DMS79 (cell line): ENCODE measurements at places on chromosomes 5 and 9.

DNA sequence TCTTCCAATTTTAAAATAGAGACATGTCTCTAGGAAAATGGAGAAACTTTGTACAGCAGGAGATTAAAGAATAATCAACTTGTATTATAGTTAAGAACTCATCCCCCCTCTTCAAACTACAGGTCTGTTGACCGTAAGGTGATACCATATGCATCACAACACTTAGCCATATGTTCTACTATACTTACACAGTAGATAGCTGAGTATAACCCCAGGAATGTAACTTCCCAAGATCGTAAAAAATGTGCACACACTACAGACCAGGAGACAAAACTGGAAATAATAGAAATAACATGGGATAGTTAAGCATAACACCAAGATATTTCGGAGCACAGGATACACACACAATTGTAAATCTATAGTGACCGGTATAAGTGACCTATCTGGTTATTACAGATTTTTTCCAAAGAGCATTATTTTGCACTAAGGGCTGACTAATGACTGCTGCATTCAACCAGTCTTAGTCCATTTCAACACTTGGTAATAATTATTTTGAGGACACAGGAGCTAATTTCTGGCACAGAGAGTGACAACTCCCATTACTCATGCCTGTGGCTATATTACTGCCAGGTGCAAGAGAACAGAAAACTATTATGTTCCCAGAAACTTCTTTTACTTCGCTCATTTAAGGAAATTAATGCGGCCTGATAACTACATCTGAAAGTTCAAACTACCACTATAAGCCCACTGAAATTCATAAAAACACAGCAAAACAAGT lies 15.4 kb upstream of the ZNF622 start:
- DNase-seq = no peak

DNA sequence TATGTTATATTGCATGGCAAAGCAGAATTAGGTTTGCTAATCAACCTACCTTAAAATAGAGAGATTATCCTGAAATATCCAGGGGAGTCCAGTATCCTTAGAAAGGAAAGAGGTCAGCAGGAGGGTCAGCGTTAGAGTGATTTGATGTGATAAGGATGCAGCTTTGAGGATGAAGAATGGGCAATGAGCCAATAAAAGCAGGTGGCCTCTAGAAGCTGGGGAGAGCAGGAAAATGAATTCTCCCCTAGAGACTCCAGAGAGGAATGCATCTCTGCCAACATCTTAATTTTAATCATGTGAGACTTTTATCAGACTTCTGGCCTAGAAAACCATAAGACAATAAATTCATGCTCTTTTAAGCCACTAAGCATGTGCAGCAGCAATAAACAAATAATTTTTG lies 65.7 kb upstream of the SYK start:
- peak; percentile 22 for DNase-seq

DNA sequence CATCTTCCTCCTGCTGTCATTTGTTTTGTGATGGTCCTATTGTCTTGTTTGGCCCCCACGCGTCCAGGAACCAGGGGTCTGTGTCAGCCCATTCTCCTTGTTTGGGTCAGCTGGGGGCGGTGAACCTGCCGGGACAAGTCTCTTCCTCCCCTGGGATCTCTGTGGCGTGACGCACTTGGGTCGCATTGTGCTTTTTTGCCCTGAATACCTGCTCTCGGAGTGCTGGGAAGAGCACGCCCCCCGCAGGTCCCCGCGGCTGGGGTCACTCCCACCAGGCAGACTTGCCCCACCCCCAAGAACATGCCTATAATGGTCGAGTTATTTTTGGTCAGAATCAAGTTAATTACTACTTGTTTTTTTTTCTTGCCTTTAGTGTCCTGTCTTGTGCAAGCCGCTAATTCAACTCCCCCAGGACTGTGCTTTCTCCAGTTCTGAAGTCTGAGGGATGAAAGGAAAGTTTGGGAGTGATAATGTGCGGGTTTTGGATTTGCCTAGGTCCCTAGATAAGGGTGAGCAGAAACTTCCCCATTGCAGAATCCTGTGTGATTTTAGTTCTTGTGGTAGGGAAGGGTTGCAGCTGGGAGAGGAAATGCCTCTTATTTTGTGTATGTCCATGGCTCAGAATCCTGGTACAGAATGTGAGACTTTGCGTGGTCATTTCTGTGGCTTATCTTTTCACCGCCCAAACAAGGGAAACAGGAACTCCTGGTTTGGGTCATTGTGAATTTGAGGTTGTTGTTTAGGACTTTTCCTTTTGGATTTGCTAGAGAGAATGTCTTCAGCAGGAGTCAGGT lies 789 bp downstream of the ACER2 start:
- peak; percentile 2 for DNase-seq

- no peak for DNase-seq
Observed at GRCh38 chr5:119435436-119436132, 16.7 kb upstream of the HSD17B4 start.

DNA sequence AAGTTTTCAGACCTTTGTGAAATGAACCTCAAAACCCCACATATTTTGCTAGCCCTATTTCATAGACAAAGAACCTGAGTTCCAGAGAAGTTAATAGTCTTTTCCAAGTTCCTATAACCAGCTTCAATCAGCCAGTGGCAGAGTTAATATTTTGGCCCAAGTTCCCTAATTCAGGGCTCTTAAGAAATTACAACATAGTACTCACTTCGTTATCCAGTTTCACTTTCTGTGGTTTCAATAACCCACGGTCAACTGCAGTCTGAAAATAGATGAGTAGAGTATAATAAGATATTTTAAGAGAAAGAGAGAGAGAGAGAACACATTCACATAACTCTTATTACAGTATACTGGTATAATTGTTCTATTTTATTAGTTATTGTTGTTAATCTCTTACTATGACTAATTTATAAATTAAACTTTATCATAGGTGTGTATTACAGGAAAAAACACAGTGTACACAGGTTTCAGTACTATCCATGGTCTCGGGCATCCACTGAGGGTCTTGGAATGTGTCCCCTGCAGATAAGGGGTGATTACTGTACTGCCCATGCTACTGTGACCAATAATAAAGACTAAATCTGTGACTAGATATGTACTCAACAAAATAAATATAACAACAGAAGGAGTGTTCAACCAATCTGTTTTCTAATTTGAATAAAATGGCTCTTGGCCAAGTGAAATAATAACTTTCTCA lies 9.3 kb upstream of the MYOT start:
- no peak for DNase-seq
